ENCODE measurements at places on chromosomes 3 and 15.

- no peak for DNase-seq
Observed at GRCh38 chr3:196914866-196915265, 27.5 kb downstream of the NCBP2 start.

DNA sequence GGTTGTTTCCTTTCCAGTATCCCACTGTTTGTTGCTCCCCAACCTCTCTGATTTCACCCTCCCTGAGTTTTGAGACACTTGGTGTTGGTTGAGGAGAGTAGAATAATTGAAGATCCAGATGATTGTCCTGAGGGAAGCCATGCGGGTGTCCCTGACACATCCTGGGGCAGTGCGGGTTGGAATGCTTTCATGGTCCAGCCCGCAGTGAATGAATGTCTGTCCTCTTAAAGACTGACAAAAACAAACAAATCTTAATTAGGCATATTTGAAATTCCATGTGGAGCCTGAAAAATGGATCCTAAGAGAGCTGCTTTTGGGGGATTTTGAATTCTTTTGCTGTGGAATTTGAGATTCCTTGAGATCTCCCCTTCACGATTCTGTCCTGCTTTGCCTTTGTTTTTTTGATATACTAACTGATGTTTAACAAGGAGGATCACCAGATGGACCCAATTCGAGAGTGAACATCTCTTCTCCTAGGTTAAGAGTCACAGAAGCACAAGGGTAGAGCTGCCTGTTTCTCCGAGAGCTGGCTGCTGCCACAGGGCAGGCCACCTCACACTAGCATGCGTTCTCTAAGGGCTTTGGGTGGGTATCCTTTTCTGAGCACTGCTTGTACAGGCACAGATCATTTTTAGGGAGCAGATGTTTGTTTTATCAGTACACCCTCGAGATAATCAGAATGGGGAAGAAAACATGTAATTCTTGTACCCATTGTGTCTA, 47.4 kb downstream of the GPR171 start:
- DNase-seq = no peak

DNA sequence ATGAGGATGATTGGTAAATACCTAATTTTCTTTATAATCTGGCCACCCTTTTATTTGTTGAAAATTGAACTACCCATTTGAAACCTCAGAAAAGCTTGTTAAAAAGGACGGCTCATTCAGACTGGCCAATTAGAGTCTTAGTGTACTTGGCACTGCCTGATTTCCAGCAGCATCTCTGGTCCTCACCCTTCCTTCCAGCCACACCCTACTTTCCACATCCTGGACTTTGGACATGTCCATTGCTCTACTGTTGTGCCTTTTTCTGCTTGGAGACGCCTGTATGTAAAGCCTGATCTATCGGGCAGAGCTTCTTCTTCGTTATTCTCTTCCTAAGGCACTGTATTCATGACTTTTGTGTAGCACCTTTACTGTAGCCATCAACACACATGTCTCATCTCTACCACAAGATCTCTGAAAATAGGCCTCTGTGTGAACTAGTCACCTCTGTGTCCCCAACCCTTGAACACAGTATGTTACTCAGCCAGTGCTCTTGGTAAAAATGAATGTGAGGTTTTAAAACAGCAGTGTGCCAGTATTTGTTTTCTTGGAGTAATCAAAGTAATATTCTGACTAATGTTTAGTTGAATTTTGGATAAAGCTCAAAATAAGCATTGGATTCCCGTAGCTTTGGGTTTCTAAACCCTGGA, 6.8 kb downstream of the RBM5 start:
- no peak for DNase-seq

DNA sequence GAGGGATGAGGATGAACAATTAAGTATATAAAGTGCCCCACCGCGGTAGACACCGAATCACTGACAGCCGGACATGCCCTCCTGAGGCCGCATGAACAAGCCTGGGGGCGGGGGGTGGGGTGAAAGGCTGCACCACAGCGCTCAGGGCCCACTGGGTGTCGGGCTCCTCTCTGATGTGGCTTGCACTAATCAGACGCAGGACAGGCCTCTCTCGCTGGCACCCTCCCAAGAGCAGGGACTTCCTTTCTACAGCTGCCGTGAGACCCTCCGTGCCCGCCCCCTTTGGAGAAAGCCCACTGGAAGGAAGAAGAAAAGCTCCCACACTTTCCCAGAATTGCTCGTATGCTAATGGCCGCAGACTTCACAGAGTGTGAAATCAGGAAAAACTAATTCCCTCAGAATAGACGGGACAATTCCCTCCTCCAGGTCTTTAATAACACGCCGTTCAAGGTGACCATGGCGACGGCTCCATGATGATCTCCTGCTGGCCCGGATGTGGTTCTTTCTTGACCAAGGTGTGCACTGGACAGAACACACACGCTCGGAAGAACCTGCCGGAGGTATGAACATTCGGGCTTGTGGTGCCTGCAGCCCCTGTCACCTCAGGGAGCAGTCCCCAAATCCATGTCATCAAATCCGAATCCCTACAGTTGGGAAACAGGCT, 32.0 kb downstream of the IQSEC1 start:
- DNase-seq = no peak

DNA sequence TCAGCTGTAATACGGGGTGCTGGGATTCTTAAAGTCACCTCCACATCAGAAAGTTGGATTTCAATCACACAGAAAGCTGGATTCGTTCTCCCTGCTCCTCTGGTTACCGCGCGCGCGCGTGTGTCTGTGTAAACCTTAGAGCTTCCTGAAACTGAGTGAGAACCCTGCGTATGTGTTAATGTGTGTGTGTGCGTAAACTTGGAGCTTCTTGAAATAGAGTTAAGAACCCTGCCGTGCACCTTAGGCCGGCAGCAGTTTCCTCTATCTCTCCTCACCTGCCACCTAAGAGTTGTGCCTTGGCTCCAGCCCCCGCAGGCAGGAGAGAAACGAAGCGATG, 531 bp downstream of the LZTFL1 start:
- no peak for DNase-seq

DNA sequence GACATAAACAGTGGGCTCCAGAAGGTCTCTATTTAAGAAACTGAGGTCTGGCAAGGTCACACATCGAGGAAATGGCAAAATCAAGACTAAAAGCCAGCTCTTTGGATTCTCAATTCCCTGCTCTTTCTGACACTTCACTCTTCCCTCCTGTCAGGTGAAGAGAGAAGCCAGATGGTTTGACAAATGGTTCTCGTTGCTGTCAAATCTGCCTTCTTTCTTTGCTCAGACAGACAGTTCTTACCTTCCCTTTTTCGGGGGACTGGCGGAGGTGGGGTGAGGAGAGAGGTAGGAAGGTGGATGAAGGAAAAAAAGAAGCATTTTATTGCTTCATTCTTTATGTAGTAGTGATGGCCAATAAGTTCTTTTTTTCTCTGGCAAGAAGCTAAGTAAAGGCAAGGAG, 133.4 kb downstream of the LPP start:
- no peak for DNase-seq

- no peak for DNase-seq
Observed at GRCh38 chr3:23376516-23377248, 173.6 kb downstream of the UBE2E2 start.

Measured in HTR-8/SVneo (cell line).